ENCODE measurements at places on chromosomes 6 and 20. TPM values are rescaled to one million over a fixed set of nuclear protein-coding genes. Genes with fewer than 3 reads are reported as not detected.

Gene ZNF311
- 1.9 TPM for polyA plus RNA-seq

Gene CALHM6
- 4.0 TPM for polyA plus RNA-seq

Gene DPM1
- 76.7 TPM for polyA plus RNA-seq

GRCh38 chr6:127243501-127243900 is 23.2 kb upstream of the RNF146 start:
- no peak for DNase-seq

DNA sequence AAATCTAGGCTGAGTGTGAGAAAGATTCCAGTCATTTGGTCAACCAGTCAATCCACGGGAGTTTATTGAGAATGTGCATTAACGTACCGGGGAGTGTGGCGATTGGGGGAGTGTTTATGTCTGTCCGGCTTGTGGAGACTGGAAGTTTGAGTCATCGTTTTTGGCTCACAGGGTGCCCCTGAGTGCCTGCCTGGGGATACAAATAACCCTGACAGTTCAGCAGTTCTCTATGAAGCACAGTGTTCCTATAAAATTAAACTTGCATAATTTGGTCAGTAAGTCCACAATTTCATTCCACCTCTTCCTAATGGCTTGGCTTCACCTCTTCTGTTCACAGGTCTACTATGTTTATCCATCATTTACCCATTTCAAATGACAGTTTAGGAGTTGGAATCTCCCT is 72.6 kb upstream of the PLEKHG1 start:
- DNase-seq = peak; percentile 51

DNA sequence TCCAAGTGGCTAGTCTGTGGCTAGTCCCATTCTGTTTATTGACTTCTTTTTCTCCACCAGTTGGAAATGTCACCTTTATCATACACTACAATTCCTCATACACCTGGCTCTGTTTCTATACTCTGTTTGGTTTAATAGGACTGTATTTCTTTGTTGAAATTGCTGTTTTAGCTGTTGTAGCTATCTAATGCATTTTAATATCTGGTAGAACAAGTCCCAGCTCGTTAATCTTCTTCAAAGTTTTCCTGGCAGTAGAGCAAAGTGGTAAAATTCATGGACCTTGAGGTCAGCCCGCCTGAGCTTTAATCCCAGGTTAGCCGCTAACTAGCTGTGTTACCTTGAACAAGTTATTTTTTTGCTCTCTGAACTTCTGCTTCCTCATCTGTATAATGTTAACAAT is 9.9 kb upstream of the ASXL1 start:
- no peak for DNase-seq

- peak; percentile 33 for DNase-seq
Measured at GRCh38 chr20:54680872-54681619, 205.7 kb downstream of the DOK5 start.

GRCh38 chr20:52948491-52948890 is 23.7 kb upstream of the TSHZ2 start:
- DNase-seq = no peak

DNA sequence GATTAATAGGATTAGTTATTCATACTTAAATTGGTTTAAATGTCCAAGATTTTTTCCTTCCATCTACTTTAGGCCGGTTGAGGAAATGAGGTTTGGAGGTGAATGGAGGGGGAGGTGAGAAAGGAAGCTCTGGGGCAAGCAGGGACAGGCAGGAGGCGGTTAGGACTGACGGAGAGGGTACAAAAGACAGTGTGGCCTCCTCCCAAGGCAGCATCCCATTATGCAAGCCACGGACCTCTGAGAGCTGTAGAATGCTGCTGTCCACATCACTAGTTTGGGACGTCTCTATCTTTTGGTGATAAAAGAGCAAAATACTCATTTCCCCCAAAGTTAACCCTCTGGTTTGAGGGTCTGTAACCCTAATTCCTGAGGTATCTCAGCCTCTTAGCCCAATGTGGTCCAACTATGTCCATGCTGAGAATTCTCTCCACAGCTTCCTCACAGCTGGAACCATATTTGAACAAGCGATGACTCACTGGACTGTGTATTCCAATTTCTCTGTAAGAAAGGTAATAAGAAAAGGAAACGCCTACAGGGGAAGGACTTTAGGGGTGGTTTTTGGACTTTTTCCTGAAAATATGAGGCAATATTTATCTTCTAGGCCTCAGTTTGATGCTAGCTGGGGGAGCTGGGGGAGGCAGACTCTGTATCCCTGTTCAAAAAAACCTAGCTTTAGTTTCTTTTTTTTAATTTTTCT is 172.2 kb downstream of the TFAP2B start:
- peak; percentile 26 for DNase-seq

DNA sequence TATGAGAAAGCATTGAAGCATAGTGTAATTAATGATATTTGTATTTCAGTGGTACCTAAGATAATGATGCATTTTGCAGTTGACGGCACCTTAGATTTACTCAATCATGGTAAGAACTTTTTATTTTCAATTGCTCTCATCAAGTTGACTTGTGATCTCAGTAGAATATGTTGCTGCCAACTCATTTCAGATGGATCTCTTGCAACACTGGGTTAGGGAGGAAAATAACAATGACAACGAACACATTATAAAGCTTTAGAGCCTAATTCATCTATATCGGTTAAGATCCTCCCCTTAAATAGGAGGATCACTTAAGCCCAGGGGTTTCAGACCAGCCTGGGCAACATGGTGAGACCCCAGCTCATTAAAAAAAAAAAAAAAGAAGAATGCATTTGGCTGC is 18.0 kb upstream of the TBC1D22B start:
- no peak for DNase-seq

GRCh38 chr20:21682521-21682954 is 22.9 kb upstream of the PAX1 start:
- DNase-seq = no peak

DNA sequence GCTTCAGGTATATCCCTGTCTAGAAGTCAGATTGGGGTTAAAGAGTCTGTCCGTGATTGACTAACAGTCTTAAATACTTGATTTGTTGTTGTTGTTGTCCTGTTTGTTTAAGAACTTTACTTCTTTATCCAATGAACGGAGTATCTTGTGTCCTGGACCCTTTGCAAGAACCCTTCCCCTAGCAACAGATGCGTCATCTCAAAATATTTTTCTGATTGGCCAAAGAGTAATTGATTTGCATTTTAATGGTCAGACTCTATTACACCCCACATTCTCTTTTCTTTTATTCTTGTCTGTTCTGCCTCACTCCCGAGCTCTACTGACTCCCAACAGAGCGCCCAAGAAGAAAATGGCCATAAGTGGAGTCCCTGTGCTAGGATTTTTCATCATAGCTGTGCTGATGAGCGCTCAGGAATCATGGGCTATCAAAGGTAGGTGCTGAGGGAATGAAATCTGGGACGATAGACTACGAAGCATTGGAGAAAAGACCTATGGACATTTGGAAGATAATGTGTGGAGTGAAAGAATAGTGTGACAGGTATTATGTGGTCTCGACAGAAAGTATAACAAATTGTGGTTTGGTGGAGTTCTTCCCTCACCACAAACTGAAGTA is at the start of gene HLA-DRA:
HLA-DRA (plus strand) TSS at position 286 of the 613 bp plus-strand sequence; CDS start at position 350, 64 bp downstream.
- peak; percentile 39 for DNase-seq

DNA sequence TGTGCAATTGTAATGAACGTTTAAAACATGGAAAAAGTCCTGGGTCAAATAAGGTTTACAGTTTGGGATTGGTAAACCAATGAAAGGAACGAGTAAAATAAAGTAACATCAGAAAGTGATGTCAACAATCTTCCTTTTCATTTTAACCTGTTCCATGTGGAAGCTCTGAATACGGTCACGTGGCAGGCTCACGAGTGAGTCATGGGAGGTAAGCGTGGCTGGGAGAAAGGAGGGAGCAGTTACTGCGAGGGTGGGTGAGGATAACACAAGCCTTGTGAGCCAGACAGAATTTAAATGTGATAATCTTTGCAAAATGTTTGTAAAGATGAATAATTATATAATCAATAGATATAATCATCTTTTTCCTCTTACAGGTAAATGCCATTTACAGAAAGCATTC is 171.3 kb upstream of the HDAC2 start:
- DNase-seq = no peak

DNA sequence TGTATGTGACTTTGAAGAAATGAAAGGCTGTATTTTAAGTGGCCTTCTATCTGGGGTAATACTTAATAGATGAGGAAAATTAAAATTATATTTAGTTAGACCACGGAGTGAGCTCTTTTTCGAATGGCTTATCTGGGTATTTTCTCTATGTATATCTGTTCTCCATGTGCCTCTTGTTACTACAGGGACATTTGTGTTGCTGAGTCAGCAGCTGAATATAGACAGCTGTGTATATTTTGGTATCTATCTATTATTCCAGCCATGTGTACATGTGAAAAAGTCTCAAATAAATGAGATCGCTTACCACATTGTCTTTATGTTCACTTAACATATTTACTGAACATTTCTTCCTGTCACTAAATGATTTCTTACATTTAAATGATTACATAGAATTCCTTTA is 57.2 kb downstream of the TMEM200A start:
- no peak for DNase-seq

Data from foreskin keratinocyte (primary cell).